ENCODE measurements at places on chromosomes 2 and 18. TPM values are rescaled to one million over a fixed set of nuclear protein-coding genes. Genes with fewer than 3 reads are reported as not detected.

DNA sequence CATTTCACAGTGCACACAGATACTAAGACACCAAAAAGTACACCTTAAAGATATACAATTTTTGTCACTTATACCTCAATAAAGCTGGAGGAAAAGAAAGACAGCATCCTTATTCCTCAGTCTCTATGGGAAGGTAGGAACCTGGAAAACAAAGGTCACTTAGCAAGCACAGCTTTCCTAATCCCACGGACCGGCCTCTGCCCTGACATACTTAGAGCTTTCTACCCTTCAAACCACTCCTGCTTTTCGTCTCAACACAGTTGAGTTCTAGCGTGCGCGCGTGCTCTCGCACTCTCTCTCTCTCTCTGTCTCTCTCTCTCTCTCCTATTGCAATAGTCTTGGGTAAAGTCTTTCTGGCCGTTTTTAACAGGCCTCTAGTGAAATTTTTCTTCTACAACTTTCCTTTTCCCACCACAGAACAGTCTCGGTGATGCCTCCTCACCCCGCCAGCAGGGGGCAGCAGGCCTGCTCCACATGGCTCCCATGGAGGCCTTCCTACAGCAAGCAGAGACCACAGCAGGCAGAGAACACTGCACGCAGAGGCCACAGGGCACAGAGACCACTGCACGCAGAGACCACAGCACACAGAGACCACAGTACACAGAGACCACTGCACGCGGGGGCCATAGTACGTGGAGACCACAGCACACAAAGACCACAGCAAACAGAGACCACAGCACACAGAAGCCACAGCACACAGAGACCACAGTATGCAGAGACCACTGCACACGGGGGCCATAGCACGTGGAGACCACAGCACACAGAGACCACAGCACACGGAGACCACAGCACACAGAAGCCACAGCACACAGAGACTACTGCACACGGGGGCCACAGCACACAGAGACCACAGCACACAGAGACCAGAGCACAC, 106.9 kb downstream of the FBXO15 start:
- DNase-seq = peak; percentile 52

GRCh38 chr2:61714210-61714609, 139.7 kb downstream of the FAM161A start:
- no peak for DNase-seq

GRCh38 chr2:190887089-190887488, 6.5 kb downstream of the GLS start:
- DNase-seq = peak; percentile 52

GRCh38 chr2:202491514-202491913, 115.4 kb downstream of the BMPR2 start:
- no peak for DNase-seq

Gene DLGAP1
- not detected for total RNA-seq

GRCh38 chr2:79940364-79940763, 364.2 kb downstream of the LRRTM1 start:
- no peak for DNase-seq

DNA sequence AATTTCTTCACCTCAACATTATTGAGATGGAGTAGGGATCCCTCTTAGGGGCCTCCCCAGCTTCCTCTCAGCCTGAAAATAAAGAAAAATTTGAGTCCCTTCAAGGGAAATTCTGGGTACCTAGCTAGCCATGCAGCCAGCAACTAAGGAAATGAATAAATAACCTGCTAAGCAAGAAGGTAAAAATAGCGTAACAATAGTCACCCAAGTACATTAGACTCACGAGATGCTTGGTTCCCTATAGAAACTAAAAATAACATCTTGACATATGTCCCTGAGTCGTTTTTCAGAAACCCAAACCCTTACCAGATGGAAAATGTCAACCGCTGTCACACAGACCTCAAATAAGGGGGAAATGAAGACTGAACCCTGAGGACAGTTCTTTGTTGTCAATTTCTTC, 51.9 kb downstream of the CACNB4 start:
- DNase-seq = no peak

- no peak for DNase-seq
These were observed at the start of gene MYO7B for GRCh38 chr2:127535422-127535901. Gene MYO7B (plus strand): TSS chr2:127535683. CDS start chr2:127559723, 24,040 bp downstream.

Gene ATP6V1C2
- 0.40 TPM for total RNA-seq

GRCh38 chr2:141710589-141711239, 420.1 kb downstream of the LRP1B start:
- no peak for DNase-seq

DNA sequence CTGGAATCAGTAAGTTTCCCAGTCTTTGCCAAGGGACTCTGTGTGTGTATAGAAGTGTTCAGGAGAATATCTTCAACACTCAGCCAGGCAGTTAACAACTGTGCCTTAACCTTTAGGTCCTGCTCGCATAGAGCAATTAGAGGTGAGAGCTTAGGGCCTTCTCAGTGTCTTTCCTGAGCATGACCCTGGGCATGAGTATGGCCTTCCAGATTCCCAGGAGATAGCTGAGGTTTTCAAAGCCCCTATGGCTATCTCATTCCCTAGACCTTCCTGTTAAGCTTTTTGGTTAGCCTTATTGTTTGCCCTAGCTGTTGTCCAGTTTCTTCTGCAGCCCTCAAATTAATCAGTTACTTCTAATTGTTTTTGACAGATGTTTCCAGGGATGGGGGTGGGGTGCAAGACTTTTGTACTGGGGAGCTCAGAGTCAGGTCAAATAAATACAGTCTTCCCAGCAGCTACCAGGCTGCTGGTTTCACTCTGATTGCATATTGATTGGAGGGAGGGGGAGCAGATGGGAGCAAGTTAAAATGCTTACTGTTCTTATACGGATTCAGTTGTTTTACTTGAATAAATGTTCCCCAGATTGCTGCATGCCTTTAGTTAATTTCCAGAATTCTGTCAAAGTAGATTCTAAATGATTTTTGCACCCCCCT, 23.1 kb downstream of the PDK1 start:
- no peak for DNase-seq

DNA sequence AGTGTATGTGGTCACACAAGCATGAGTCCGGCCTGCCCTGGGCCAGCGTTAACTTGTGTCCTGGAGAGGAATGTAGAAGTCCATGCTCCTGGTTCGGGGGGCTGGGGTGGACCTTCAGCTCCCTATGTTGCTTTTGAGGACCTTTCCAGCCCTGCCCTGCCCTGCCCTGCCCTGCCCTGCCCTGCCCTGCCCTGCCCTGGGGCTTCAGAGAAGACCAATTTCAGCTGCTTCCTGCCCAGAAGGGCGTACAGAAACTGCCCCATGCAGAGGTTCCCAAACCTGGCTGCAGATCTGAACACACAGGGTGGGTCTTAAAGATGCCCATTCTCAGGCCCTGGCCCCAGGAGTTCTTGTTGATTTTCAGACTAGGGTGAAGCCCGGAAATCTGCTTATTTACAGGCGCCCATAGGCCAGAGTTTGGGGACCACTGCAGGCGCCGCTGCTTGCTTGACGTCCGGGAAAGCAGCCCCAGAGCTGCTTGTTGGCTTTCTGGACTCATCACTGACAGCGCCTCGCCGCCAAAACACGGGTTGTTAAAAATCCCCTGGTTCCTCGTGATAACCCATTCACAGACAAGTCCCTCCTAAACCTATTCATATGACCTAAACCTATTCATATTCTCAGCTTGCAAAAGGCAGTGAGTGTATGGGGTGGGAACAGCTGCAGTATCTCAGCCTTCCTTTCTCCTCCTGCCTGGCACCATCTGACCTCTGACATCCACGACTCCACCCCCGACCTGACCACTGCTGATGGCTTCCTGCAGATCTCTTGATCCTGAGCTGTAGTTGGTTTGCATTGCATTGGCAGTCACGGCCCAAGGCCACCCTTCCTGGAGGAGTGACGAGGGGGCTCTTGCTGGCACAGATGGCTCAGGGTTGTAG, 198.3 kb downstream of the GLI2 start:
- no peak for DNase-seq

DNA sequence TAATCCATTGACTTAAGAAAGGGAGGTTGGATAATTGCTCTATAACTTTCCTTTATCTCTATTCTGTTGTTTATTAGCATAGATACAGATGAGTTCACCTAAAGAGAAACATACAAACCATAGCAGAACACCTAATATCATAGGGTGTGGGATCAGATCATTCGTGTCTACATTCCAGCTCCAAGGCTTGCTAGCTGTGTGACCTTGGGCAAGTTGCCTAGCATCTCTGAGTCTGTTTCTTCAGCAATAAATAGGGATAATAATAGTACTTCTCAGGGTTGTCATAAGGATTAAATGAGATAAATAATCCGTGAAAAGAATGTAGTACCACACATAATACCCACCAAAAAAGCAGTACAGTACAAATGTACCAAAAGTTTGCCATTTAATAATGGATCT, 126.2 kb downstream of the PLB1 start:
- no peak for DNase-seq

GRCh38 chr18:11040823-11041656, 108.3 kb downstream of the PIEZO2 start:
- peak; percentile 65 for DNase-seq

All from PC-3 (cell line).